ENCODE measurements at places on chromosomes 1 and 21.

- DNase-seq = no peak
These were observed 71.1 kb upstream of the CD34 start for GRCh38 chr1:207981976-207982375.

DNA sequence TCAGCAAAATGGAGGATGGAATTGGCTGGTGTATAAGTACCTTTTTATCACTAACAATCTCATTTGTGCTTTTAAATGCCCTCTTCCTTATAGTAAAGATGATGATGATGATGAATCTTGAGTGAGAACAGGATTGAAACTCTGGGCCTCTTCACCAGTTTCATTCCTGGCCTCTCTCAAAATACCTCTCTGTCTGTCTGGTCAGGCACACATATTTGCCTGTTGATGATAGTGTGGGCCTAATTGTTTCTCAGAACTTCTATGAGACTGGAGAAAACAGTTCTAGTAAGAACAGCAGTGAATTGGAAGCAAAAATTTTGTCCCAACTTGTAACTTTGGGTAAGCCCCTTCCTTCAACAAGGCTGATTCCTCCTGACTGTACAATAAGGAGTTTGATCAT, 94.4 kb upstream of the RGS4 start:
- DNase-seq = no peak

DNA sequence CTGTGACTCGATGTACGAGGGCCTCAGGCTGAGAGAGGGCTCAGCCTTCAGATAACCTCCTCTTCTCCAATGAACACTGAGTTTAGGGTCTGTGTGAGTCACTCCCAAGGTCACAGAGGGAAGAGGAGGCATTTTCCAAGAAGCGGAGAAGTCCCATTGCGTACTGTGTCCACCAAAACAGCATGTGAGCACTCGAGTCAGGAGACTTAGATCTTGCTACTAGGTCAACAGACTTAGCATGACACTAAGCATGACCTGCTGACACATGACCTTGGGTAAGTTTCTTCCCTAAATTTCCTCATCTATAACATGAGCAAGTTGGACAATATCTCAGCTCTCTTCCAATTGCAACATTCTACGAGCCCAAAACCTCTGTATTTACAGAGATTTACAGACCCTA, 68.0 kb downstream of the PLPP3 start:
- no peak for DNase-seq

DNA sequence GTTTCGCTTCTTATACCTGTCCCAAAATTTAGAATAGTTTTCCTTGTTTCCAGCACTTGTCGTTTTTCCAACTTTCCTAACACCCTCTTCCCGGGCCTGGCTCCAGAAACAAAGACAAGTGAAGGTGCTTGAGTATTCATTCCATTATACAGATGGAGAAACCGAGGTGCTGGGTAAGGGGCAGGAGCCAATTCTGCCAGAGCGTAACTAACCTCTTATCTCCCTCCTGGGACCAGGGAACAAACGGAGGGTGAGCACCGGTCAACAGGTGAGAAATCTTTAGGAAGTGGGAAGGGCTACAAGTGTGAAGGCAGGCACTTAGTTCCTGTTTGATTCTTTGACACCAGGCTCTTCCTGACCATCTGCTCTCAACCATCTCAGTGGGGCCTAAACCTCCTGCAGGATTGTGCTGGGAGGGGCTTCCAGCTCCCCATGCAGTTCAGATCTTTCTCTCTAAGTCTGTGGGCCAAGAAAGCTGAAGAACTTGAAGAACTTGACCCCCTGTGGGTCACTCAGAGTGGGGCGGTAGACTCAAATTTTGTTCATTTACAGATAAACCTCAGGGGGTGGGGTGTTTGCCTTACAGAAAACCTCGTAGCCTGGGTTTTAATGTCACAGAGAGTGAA, 8.7 kb downstream of the PLXNA2 start:
- no peak for DNase-seq

- no peak for DNase-seq
These were observed 84.6 kb upstream of the BMP8A start for GRCh38 chr1:39406533-39407450.

- DNase-seq = no peak
These were observed 1016.1 kb downstream of the KCNT2 start for GRCh38 chr1:195591917-195592672.

- no peak for DNase-seq
These were observed 126.8 kb upstream of the DEPDC1 start for GRCh38 chr1:68623700-68624099.

DNA sequence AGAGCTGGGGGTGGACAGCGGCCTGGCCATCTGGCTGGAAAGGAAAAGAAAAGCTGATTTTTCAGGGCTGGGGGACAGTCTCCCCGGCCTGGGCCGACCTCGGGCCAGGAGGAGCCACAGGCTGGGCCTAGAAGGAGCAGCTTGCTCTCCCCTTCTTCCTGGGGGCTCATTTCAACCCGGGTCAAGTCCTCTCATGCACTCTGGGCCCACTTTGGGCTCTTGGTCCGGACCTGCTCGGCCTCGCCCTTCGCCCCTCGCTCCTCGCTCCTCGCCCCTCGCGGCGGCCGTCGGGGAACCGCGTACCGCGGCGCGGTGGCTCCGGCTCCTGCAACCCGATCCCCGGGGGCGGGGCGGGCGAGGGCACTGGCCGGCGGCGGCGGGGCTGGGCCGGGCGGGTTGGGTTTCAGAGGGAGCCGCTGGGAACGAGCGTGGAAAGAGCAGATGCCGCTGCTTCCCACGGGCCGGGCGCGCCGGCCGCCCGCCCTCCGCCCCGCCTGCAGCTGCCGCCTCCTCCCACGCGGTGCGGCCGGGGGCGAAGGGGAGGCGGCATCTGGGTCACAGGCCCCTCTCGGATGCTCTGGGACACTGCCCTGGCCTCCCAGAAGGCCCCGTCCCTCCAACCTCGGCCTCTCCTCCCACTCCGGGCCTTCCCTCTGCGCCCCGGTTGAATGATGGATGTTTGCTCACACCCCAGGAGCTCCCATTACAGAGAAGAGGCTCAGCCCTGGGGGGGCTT, 6.6 kb downstream of the HEYL start:
- no peak for DNase-seq

DNA sequence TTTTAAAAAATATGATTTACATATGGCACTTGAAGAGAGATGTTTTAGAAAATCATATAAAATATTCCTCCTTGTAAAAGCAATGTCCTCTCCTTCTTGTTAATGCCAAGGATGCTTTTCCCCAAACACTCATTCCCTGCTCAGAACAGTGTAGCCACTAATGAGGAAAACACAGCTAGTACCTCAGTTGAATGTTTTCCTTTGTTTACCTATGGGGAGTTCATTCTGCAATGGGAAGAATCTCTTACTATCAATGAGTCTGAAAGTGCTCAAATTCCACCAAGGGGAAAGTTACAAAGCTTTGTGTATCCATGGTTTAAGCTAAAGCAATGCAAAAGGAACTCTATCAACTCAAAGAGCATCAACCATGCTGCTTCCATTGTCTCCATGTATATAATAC, 221.9 kb upstream of the ADGRL2 start:
- no peak for DNase-seq

DNA sequence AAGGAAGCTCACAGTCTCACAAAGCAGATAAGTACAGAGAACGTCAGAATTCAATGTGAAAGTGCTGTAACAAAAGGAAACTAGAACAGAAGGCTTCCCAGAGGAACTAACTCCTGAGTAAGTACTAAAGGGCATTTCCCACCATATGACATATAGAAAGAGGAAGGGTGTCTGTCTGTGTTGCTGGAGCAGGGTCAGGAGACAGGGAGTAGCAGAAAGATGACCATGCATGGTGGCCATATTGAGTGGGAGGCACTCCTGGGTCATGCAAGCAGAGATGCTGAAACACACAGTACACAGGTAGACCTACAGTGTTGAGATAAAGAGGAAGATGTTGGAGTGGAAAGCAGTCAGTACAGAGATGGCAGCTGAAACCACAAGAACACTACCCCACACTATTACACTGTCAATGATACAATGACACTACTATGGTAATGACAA, 47.3 kb downstream of the SLC25A24 start:
- DNase-seq = no peak

DNA sequence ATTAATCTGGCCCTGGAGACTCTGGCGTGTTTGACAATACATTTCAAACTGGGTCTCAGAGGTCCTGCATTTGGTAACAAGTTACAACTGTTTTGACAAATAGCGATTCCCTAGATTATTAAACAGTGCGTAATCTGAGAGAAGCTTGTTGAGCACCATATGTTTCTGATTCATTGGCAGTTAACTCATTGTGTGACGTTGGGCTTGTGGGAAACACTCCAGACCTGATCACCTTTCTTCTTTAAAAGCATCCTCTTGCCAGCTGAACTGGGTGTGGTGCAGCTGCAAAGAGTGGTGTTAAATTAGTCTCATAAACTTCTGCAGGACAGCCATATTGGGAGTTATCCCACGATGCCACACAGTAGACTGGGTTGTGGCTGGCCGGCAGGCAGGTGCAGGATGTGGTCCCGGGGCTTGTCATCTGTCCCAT, 82.7 kb downstream of the CDC7 start:
- DNase-seq = no peak

GRCh38 chr1:36510418-36510817, 27.7 kb upstream of the CSF3R start:
- no peak for DNase-seq

Data from activated gamma-delta T cell treated with Interleukin-2 at 50 U/mL for 16 hours (primary cell).